T47D (cell line): ENCODE measurements at places on chromosomes 6 and 20.

DNA sequence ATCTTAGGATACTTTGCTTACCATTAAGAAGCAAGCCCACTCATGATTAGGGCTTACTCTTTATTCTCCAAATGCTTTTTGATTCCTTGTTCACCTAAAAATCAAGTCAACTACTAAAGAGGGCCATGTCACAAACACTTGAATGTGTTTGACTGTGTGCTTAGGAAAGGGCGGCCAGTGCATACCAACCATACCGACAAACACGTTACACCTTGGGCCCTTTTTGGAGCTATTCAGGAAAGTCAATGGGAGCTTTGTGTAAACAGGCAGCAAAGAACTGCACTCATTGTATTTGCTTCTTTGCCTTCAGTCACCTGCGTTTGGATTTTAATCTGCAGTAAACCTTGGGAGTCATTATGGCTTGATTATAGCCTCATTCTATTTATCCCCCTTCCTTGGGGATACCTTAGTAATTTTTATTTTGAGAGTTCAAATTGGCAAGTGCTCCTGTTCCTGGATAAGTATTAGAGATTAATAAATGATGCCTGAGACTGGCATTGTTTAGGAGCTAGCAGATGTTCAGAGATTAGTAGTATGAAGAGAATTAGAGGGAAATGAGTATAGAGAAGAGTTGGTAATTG lies 102.6 kb upstream of the HDGFL1 start:
- DNase-seq = peak; percentile 13

DNA sequence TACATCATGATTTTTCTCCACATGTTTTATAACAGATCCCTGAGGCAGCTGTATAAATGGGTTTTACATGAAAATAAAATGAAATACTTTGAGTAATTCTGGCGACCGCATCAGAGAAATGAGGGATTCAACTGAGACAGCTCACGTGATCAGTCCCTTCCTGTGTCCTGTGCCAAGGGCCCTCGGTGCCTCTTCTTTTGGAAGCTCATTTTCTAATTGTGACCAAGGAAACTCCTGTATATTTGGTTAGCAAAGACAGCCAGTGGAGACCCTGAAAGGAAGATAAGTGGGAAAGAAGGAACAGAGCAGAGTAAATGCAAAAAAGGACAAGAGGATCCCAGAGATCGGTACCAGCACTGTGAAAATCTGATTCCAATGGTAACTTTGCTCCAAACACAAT lies 129.9 kb downstream of the FYN start:
- no peak for DNase-seq

- no peak for DNase-seq
These were observed 585.3 kb upstream of the MAN1A1 start for GRCh38 chr6:119934816-119935215.

GRCh38 chr20:56710125-56710524 lies 81.0 kb downstream of the TFAP2C start:
- DNase-seq = no peak

- no peak for DNase-seq
These were observed 64.9 kb upstream of the DDR1 start for GRCh38 chr6:30819297-30819917.

- no peak for DNase-seq
These were observed 69.7 kb upstream of the HINT3 start for GRCh38 chr6:125886914-125887313.

DNA sequence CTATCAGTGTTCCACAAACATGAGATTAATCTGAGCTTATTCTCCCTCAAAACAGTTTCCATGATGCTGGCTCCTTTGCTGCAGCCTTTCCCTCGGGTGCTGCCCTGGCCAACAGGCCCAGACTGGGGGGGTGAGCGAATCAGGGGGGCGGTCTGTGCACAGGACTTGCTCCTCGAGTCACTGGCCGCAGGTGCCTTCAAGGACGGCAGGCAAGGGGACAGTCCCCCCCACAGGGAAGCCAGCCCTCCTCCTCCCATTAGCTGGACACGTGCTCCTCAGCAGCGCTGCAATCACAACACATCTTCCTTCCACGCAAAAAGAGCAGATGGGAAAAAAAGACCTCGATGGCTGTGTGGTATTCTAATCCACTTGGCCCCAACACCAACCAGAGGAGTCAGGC lies 10.0 kb downstream of the YTHDF1 start:
- no peak for DNase-seq

- no peak for DNase-seq
These were observed 33.2 kb downstream of the RANBP9 start for GRCh38 chr6:13678255-13678983.

DNA sequence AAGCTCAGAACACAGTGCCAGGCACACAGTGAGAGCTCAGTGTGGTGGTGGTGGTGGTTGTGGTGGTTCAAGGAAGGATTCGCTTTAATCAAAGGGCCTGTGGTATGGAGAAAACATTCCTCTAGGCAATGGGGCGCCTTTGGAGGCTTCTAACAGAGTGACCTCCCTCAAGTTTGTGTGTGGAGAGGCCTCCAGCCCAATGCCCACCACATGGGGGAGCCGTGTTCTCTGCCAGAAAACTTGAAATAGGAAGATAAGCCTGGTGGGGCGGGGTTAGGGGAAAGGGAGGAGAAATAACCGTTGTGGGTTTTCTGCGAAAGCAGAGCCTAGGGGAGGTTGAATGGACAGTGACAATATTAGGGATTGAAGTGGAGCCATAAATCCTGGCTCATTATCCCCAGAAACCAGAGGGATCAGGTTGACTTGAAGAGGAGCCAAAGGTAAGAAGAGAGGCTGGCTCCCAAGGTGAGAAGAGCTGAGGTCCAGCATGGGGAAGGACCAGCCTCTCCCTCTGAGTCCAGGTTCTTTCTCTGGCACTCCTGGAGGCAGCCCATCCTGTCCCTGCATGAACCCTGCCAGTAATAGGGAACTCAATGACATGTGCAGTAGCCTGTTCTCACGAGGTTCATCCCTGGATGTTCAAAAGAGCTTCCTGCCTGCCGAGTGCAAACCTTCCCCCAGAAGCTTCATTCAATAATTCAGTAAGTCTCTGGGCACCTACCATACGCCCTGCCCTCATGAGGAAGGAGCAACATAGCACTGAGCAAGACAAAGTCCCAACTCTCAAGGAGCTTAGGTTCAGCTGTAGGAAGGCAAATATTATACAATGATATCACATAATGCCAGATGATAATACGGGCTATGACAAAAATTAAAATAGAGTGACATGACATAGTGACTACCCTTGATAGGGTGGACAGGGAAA lies 51.4 kb downstream of the TGM2 start:
- DNase-seq = no peak

DNA sequence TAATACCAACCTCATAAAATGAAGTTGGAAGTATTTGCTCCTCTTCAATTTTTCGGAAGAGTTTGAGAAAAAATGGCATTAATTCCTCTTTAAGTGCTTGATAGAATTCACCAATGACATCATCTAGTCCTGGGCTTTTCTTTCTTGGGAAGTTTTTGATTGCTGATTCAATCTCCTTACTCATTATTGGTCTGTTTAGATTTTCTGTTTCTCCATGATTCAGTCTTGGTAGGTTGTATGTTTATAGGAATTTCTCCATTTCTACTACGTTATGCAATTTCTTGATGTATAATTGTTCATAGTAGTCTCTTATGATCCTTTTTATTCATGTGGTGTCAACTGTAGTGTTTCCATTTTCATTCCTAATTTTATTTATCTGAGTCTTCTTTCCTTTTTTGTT lies 176.9 kb upstream of the PRND start:
- no peak for DNase-seq

- no peak for DNase-seq
These were observed 44.0 kb upstream of the CAP2 start for GRCh38 chr6:17349427-17349826.

DNA sequence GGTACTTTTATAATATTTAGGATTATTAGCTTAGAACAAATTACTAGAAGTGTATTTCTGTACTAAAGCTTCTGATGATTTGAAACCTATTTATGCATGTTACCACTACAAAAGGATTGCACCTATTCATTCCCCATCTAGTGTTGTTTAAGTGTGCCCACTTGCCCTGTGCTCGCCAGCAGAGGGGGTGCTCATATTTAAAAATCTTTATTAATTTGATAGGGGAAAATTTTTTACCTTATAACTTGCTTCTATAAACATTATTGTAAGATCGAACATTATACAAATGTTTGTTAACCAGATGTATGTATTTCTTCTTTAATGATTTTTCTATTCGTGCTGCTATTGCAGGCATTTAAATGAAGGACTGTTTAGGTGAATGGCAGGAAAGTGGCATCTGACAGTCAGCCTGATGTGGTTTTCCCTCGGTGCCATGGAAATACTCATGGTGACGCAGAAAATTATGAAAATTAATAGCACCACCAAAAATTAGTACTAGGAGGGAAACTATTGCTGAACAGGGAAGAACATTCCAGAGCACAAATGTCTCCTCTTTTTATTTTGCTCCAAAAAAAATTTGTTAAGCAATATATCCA lies 44.1 kb upstream of the FNDC1 start:
- DNase-seq = no peak

GRCh38 chr6:81981812-81982211 lies 229.3 kb upstream of the TENT5A start:
- DNase-seq = no peak

DNA sequence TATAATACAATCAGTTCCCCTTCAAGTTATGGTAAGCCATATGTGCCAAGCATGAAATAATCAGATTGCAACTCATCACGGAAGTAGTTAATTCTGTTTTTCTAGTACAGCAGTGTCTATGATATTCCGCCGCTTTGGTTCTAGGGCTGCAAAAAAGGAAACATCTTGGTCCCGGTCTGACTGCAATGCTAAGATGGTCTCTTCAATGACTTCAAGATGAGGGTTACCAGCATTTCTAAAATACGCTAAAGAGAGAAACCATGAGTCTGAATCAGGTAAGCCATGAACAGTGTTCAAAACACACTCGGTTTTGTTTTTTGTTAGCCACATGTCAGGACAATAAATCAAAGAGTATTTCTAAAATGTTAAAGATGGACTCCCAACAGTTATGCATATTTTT lies 3.2 kb upstream of the ANKRD60 start:
- no peak for DNase-seq

- DNase-seq = no peak
These were observed 81.6 kb downstream of the GMPR start for GRCh38 chr6:16319813-16320532.

GRCh38 chr20:9260027-9260426 lies 191.1 kb downstream of the PLCB4 start:
- no peak for DNase-seq

GRCh38 chr6:80696268-80696667 lies 589.8 kb downstream of the BCKDHB start:
- no peak for DNase-seq

GRCh38 chr6:71043902-71044301 lies 87.0 kb upstream of the B3GAT2 start:
- DNase-seq = no peak

- DNase-seq = no peak
These were observed 87.9 kb upstream of the CNKSR3 start for GRCh38 chr6:154598399-154598798.

- DNase-seq = peak; percentile 42
These were observed 58.4 kb downstream of the PDE7B start for GRCh38 chr6:135909737-135910387.

- DNase-seq = peak; percentile 11
These were observed 40.1 kb downstream of the DNAH8 start for GRCh38 chr6:38755207-38755606.

DNA sequence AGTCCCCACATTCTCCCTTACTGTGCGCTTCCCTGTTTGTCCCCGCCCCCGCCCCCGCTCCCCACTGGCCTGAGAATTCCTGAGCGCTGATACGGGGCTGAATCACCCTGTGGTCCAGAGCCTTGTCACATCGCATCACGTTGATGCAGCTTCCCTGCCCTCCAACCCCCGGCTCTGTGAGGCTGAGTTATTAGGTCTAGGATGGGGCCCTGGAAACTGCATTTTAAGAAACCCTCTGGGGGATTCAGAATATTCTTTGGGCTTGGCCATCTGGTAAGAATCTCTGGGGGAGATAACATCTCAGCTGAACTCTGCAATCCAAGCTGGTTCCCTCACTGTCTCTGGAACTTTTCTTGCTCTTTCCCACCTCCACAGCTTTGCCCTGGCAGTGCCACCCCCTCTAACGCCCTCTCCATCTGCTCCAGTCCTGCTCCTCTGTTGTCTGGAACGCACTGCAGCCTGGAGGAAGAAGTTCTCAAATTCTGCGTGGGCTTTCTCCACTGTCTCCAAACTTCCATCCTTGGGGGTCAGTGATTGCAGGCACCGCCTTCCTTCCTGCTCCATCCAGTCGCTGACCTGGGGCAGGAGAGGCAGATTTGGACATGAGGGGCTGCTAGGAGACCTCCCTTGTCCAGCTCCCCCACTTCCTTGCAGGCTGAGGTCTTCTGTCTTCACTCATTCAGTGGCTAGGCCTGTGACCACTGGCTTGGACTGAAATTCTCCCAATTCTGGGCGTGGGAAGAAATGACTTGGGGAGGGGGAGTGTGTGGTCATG lies 42.6 kb downstream of the KIAA1755 start:
- no peak for DNase-seq

DNA sequence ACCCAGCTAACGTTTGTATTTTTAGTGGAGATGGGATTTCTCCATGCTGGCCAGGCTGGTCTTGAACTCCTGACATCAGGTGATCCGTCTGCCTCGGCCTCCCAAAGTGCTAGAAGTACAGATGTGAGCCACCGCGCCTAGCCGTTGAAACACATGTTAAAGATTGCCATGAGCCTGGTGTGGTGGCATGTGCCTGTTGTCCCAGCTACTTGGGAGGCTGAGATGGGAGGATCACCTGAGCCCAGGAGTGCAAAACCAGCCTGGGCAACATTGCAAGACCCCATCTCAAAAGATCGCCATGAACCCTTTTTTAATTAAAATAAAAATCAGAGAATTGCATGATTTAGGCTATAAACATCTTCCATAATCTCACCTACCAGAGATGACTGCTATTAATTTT lies 2.7 kb downstream of the EFCAB8 start:
- no peak for DNase-seq

- DNase-seq = no peak
These were observed 193.1 kb downstream of the NRN1 start for GRCh38 chr6:5813625-5814027.

GRCh38 chr6:12324099-12324498 lies 33.9 kb downstream of the EDN1 start:
- DNase-seq = peak; percentile 96

- DNase-seq = no peak
These were observed 634.0 kb upstream of the PTCHD4 start for GRCh38 chr6:48744948-48745347.

- peak; percentile 60 for DNase-seq
These were observed 1.7 kb downstream of the BNIP5 start for GRCh38 chr6:36334832-36335459.

GRCh38 chr6:38192487-38192886 lies 373.0 kb downstream of the ZFAND3 start:
- DNase-seq = no peak
